ENCODE measurements at places on chromosomes 6 and 20.

GRCh38 chr6:63732336-63732735 is 96.7 kb downstream of the PHF3 start:
- DNase-seq: no peak

DNA sequence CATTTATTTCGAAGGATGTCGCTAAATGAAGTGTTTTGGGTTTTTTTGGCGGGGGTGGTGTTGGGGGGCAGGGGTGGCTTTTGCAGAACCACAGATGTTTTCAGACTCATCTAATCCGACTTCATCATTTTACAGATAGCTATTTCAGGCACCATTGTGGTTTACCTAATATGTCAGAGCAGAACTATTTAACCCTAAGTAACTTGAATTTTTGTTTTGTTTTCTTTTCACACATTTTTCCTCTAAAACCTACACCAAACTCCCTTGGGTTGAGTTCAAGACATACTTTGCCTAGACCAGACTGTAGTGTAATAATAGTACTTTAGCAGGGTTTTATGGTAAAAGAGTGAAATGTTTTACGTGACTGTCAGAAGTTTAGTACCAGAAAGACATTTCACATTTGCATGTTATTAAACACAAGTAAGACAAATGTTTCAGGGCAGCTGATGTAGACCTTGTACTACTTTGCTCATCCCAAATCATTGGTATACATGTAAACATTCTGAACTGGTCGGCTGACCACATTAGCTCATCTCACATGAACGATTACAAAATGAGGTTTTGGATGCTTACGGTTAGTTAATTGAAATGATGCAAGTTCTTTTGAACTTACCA is 37.7 kb downstream of the MAP3K4 start:
- DNase-seq: no peak

- no peak for DNase-seq
Measured at GRCh38 chr6:137846274-137846673, 20.8 kb upstream of the TNFAIP3 start.

DNA sequence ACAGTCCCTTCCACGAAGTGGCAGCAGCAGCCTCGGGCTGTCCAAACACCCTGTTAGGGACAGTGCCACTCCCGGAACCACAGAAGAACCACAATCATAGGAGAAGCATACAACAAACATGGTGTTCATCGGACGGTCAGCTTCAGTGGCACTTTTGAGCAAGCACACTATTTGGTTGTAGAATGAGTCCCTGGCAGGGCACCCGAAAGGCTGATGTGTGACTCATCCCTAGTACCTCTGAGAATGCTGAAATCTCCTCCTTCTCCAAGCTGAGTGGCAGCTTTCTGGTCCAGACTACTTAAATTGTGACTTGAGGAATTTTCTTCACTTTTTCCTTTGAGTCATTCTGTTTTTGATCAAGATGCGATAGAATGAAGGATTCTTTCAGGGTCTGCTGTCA is 282.5 kb downstream of the ESR1 start:
- DNase-seq: no peak

DNA sequence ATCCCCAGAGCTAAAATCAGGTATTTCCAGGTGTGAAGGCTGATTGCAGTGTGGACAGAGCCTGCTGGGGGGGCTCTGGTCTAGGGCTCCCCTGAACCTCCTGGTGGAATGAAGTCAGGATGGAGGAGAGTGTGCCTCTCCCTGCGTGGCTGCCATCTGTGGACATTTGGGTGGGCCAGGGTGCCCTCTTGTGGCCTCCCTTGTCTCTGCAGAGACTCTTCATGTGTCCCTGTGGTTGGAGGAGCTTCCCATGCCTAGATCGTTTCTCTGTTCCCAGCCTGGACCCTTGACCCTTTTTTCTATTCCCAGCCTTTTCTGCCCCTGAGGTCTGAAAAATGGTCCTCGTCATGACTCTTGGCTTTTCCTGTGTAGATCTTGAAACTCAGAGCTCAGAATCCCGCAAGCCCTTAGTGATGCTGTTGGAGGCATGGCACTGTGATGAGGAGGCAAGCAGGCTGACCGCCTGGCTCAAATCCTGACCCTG is 9.9 kb upstream of the PSMF1 start:
- DNase-seq: peak; percentile 81

DNA sequence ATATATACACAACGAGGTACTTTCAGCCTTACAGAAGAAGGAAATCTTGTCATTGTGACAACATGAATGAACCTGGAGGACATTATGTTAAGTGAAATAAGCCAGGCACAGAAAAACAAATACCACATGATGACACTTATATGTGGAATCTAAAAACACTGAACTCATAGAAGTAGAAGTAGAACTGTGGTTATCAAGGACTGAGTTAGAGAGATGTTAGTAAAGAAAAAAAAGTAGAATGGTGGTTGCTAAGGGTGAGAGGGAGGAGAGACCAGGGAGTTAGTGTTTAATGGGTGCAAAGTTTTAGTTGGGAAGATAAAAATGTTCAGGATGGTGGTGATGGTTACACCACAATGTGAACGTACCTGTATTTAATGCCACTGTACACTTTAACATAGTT is 4.8 kb upstream of the STX11 start:
- DNase-seq: no peak

GRCh38 chr20:37361336-37361735 is 15.4 kb downstream of the SRC start:
- DNase-seq: peak; percentile 66

GRCh38 chr6:166952567-166953486 is 3.5 kb downstream of the RNASET2 start:
- peak; percentile 77 for DNase-seq

DNA sequence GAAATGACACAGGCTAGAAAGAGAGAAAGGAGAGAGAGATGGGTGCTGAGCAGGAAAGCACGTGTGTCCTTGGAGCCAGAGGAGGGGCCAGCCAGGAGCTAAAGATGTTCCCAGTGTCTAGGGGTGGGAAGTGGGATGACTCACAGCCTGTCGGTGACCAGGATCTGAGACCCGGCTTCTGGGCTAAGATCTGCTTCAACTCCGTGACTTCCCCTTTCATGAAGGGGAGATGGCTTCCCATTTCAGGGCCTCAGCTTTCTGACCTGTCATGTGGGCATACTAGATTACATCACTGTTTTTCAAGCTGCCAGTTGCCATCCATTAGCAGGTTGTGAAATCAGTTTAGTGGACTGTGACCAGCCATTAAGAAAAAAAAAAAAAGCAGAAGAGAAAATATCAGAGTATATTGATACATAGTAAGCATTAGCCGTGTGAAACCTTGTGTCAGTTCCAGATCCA is 5.4 kb downstream of the TGM3 start:
- peak; percentile 88 for DNase-seq

DNA sequence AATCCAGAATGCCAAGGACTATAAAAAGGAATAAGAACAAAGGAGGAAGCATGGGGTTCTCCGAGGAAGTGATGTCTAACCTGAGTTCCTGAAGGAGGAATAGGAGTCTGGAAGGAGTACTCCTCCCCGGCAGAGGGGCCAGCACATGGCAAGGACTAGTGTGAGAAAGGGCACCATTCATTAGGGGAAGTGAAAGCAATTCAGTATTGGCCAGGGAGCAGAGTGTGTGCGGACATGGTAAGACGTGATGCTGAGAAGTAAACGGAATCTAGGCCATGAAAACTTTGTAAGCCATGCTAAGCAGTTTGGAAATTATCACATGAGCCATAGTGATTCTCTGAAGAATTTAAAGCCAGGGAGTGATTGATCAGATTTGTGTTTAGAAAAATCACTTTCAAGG is 218.9 kb upstream of the PRDM1 start:
- no peak for DNase-seq

- DNase-seq: no peak
Measured at GRCh38 chr6:12967686-12968085, 251.1 kb downstream of the PHACTR1 start.

- DNase-seq: no peak
Measured at GRCh38 chr20:40587038-40587437, 102.0 kb downstream of the MAFB start.

GRCh38 chr20:2866236-2866635 is 7.0 kb upstream of the PTPRA start:
- no peak for DNase-seq

DNA sequence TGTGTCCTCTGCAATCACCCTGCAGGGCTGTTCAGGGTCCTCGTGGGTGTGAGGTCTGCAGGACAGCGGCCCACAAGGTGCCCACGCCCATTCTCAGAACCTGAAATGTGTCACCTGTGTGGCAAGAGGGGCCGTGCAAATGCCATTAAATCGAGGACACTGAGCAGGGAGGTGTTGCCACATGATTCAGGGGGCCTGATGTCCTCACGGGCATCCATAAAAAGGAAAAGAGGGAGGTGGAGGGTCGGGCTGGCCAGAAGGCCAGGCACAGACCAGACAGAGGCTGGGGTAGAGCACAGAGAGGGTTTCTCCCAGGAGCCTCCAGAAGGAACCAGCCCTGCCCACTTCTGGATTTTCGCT is 239.6 kb downstream of the ERMARD start:
- DNase-seq: no peak

- no peak for DNase-seq
Measured at GRCh38 chr6:27545271-27546046, 72.6 kb upstream of the ZNF184 start.

DNA sequence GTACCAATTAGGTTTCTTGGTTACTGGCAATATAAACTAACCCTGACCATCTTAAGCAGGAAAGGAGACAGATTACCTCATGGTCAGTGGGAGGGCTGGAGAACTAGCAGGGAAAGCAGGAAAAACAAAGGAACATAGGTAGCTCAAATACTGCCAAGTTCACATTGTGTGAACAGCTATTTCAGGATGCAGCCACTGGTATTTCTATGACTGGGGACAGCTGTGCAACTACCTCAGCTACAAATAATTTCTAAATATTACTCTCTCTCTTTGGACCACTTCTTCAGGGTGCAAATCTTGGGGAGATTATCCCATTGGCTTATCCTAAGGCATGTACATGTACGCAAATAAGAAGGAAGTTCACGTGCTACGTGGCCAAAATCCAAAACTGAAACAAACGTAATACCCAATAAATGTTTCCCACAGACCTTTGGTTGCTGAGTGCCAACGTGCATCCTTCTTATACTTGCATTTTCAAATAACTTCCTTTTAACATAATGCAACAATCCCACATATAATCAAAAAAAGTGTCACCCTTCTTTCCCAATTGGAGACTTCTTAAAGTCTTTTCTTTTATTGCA is 180.9 kb downstream of the PHF3 start:
- no peak for DNase-seq

DNA sequence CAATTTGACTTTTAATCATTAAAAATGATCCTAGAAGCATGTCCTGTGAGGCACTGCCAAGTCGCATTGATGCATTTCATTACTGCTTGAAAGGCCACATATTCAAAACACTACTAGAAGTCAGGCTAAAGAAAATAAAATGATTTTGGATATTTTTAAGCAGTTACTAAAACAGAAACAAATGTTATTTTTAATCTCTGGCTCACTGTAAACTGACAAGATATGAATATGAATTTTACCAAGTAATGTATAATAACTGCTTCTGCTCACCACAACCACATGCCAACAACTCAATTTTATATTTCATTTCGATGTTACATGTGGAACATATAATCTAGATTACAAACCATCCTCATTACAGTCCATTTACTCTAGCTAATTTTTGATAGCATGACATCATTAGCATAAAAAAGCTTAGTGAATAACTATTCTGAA is 90.6 kb downstream of the ATXN1 start:
- DNase-seq: no peak

DNA sequence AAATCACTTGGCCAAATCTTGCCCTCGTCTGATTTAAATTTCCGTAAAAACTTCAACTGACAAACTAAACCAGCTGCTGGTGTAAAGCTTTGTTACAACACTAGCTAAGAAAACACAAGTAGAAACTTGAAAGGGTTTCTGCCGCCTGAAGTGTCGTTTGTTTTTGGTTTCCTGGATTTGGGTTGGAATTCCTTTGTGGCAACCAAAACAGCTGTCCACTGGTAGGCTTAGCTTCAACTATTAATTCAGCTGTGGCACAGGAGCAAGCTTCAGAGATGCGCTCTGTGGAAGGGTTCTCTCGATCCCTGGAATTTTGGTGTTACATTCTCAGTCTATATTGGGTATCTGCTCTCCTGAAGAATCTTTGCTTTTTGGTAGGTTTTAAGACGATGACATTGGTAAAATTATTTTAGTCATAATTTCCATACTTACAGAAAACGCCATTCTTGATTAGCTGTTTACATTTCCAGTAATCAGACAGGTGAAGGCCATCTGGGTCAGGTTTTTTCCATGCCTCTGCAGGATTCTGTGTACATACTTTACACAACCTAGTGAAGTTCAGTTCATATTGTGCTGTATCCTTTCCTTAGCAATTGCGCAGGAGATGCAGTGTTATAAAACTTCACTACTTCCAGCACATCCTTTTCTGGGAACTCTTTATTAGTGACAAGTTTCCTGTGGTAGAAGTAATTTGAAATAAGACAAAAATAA is 29.9 kb upstream of the SAMD3 start:
- no peak for DNase-seq

- DNase-seq: no peak
Measured at GRCh38 chr20:34525709-34526416, 9.6 kb downstream of the DYNLRB1 start.

- DNase-seq: no peak
Measured at GRCh38 chr6:162612613-162613012, 115.0 kb downstream of the PRKN start.

- DNase-seq: peak; percentile 95
Measured at GRCh38 chr20:31661625-31662371, 24.1 kb downstream of the COX4I2 start.

- DNase-seq: no peak
Measured at GRCh38 chr20:48193627-48194425, 408.5 kb upstream of the SULF2 start.

DNA sequence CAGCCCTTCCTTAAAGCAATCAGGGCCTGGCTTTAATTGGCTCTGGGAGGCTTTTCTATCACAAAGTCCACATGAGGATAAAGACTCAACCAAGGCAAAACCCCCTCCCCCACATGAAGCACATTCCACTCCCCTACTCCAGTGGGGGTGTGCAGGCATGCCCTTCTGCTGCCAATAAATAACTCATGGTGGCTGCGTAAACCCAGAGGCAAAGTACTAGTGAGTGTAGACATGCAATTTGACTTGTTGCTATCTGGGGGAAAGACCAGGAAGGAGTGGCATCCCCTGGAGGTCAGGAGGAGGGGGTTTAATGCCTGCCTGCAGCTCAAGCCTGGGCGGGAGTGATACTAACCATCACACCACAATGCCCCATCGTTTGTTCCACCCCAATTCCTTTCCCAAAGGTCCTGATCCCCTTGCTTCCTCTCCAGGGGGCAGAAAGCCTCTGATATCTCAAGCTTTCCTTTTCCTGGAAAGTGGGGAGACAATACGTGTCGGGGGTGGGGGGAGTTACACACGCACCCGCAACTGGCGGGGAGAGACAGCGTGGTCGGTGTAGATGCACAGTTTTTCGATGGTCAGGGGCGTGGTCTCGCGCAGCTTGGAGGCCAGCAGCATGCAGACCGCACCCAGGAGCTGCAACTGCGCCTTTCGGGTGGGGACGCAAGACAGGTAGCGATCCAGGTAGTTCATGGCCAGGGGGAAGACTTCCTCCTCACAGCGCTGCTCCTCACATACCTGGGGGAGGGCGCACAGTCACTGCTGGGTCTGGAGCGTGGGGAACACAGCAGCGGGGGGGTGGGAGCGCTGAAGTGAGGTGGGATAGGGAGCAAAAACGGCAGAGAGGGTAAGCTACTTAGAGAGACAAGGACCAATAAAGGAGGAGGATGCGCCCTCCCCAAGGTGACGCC is 1.5 kb downstream of the CCND3 start:
- peak; percentile 80 for DNase-seq
